ENCODE measurements at places on chromosomes 1 and 21.

DNA sequence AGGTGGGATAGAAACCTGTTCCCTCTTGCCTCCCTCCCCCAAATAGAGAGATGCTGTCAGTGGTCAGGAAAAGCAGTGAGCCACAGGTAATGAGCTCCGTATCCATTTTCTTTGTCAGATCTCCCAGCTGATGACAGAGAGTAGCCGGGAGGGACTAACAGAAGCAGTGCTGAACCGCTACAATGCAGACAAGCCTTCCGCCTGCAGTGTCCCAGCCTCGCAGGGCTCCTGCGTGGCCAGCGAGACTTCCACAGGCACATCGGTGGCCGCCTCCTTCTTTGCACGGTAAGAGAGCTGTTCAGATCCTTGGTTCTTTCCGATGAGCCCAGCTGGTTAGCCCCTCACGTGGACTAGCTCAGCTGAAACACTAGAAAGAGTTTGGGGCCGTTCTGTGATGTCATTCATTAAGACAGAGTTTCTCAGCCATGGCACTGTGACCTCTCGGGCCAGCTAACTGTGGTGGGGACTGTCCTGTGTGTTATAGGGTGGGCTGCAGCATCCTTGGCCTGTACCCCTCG, 264.7 kb downstream of the KIF26B start:
- DNase-seq, result no peak

DNA sequence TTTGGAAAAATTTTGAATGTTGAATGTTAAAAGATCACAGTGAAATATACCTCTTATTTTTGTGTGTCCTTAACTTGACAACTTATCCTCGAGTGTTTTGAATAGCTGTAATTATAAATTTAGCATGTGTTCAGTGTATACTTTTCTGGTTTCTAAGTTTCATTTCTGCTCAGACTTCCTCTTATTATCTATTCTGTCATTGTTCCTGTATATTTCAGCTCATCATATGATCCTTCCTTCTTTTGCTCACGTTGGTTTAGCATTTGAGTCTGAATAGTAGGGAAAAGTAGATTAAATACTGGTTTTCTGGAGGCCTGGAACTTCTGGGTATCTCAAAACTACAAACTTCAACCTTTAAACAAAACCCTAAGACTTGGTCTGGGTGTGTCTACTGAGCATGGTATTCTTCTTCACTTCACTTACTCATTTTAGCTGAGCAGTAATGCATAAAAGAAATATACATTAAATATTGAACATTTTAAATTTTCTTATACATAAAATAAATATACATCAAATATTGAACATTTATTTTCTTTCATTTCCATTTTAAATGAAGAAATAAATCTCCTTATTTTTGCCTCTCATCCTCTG, 3.3 kb upstream of the ATP6V1G3 start:
- no peak for DNase-seq

- no peak for DNase-seq
Measured at GRCh38 chr1:111392460-111392945, 35.0 kb downstream of the OVGP1 start.

DNA sequence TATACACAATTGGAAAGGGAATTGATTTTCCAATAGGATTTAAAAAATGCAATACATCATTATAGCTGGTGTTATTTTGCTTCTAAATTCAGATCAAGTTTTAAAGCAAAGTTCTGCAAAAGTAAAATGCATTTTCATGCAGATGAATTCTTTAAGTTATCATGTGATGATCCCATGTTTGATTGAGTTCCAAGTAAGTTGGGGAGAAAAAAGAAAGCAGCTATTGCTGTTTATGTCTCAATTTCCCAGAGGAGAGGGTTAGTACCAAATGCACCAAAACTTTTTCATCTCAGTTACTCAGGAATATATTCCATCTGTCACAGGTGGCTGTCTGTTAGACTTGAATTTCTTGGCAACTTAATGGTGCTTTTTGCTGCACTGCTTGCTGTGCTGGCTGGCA, 29.7 kb downstream of the HSPA13 start:
- no peak for DNase-seq

DNA sequence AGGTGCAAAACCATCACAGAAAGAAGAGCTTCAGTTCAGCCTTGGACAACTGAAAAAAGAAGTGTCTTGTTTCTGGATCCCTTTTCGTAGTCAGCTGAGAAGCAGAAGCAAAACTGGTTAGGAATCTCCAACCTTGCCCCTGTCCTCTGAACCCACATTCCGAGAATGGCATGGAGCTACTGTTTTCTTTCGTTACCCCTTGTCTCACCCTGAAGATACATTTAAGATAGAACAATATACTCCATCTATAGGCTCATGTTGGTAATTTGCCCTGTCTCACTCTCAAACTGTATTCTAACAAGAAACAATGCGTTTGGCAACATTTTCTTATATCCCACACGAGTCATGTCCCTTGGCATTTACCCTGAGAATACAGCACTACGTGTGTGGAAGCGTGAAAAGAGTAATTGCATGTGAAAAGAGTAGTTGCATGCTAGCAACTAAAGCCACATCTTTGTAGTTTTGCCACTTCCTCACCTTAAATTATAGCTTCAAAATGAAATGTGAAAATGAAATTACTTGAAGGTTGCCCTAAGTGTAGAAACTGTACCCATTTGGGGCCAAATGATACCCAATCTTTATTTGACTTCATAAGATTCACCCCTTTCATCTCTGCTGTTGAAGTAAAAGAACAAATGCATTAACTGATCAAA, 5.3 kb downstream of the SLAMF7 start:
- DNase-seq, result no peak

- DNase-seq, result no peak
Measured at GRCh38 chr21:32316361-32317215, 17.9 kb downstream of the MRAP start.

Data from CD4-positive, alpha-beta T cell treated with Interleukin-1 beta for 1 hour (primary cell).